ENCODE measurements at places on chromosomes 7 and 10. TPM values are rescaled to one million over a fixed set of nuclear protein-coding genes. Genes with fewer than 3 reads are reported as not detected.

The FRMPD2 gene
- total RNA-seq, result 1.9 TPM

The MOGAT3 gene
- total RNA-seq, result not detected

The ADCK2 gene
- 12.6 TPM for total RNA-seq

The BMPER gene
- total RNA-seq, result not detected

The TMEM196 gene
- not detected for total RNA-seq

The CUEDC2 gene
- total RNA-seq, result 43.8 TPM

The ZPBP gene
- total RNA-seq, result not detected

- no peaks in the 10 kb centered on the region for H3K4me1 ChIP-seq
- H3K36me3 ChIP-seq, result peaks cover 14% of the 10 kb centered on the region
- H3K4me3 ChIP-seq, result no peak overlapping the region
- DNase-seq, result no peak
- H3K27me3 ChIP-seq, result no peaks in the 10 kb centered on the region
- H3K27ac ChIP-seq, result no peak overlapping the region
Measured at GRCh38 chr7:102425639-102426267, 7.6 kb upstream of the ORAI2 start.

GRCh38 chr10:29411666-29412315 is 122.9 kb downstream of the LYZL1 start:
- H3K4me1 ChIP-seq, result no peaks in the 10 kb centered on the region
- peaks cover 15% of the 10 kb centered on the region for H3K36me3 ChIP-seq
- no peak for DNase-seq
- no peaks in the 10 kb centered on the region for H3K27me3 ChIP-seq
- no peak overlapping the region for H3K4me3 ChIP-seq

DNA sequence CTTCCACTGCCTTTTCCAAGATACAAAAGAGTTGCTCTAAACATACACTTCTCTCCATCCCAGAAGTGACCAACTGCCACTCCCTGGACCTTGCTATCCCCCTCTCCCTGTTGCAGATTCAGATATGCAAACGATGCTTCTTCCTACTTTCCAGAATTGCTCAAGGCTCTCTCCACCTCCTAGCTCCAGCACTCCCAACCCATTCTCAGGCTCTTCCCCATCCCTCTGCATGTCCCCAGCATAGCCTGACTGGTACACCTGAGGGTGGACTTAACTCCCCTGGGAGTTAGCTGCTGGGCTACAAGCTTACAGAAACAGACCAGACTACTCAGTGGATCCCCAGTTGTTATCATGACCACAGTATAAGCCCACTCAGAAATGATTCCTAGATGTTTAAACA is 27.6 kb downstream of the MKRN1 start:
- H3K4me3 ChIP-seq, result no peak overlapping the region
- no peak for DNase-seq

DNA sequence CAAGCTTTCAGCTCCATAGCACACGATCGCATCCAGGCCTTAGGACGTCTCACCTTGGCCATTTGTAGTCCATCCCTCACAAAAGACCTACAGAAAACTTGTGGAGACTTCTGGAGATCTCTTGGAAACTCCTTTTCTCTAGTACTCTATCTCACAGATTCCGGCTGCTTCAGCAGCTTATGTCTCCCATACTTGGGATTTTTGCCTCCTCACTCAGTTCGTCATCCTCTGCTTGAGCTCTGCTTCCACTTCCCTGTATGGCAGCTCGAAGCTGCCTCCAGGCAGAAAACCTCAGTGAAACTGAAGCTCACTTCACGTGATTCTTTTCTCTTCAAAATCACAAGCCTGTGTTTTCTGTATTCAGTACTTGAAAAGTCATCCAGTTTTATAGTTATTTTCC is 178.7 kb upstream of the GDF10 start:
- H3K4me3 ChIP-seq, result no peak overlapping the region
- no peak overlapping the region for H3K27ac ChIP-seq
- DNase-seq, result no peak
- no peaks in the 10 kb centered on the region for H3K36me3 ChIP-seq
- H3K4me1 ChIP-seq, result no peaks in the 10 kb centered on the region

- DNase-seq, result peak; percentile 55
- peaks cover 22% of the 10 kb centered on the region for H3K27me3 ChIP-seq
- no peak overlapping the region for H3K27ac ChIP-seq
- no peaks in the 10 kb centered on the region for H3K4me1 ChIP-seq
- H3K4me3 ChIP-seq, result no peak overlapping the region
- no peaks in the 10 kb centered on the region for H3K36me3 ChIP-seq
Measured at GRCh38 chr10:104925232-104925851, 284.3 kb downstream of the SORCS3 start.

DNA sequence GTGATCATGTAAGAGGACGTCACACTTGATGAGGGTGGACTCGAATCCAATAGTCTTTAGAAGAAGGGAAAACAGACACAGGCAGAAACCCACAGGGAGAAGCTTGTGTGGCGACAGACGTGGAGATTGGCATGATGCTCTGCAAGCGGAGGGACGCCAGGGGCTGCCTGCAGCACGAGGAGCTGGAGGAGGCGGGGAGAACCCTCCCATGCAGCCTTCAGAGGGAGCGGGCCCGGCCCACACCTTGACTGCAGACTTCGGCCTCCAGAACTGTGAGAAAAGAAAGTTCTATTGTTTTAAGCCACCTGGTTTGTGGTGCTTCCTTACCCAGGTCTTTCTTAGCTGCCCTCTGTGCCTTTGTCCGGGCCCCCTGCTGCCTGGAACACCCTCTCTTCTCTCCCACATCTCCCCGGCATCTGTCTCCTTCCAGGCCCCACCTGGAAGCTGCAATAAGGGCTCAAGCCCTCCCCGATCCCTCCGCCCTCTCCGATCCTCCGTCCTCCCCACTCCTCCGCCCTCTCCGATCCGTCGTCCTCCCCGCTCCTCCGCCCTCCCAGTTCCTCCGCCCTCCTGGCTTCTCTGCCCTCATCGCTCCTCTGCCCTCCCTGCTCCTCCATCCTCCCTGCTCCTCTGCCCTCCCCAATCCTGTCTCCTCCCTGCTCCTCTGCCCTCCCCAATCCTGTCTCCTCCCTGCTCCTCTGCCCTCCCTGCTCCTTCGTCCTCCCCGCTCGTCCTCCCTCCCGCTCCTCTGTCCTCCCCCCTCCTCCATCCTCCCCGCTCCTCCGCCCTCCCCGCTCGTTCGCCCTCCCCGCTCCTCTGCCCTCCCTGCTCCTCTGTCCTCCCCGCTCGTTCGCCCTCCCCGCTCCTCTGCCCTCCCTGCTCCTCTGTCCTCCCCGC is 17.4 kb upstream of the PRKAG2 start:
- no peaks in the 10 kb centered on the region for H3K36me3 ChIP-seq
- DNase-seq, result no peak
- H3K27ac ChIP-seq, result no peak overlapping the region
- H3K27me3 ChIP-seq, result peaks cover 100% of the 10 kb centered on the region
- H3K4me1 ChIP-seq, result no peaks in the 10 kb centered on the region

- no peaks in the 10 kb centered on the region for H3K27me3 ChIP-seq
- H3K27ac ChIP-seq, result no peak overlapping the region
- H3K4me3 ChIP-seq, result no peak overlapping the region
- peaks cover 48% of the 10 kb centered on the region for H3K4me1 ChIP-seq
- peak; percentile 68 for DNase-seq
- H3K36me3 ChIP-seq, result peaks cover 3% of the 10 kb centered on the region
Measured at GRCh38 chr10:29957907-29958331, 101.5 kb downstream of the JCAD start.

All from Calu3 (cell line).